Epithelial cell of umbilical artery (primary cell): ENCODE measurements at places on chromosomes 12 and 14. TPM values are rescaled to one million over a fixed set of nuclear protein-coding genes. Genes with fewer than 3 reads are reported as not detected.

The OAS3 gene
- 8.1 and 118 TPM in 2 replicates for total RNA-seq

The SMARCC2 gene
- 39.0 and 45.4 TPM in 2 replicates for total RNA-seq

The DICER1 gene
- total RNA-seq, result 30.5 and 34.7 TPM in 2 replicates

The ASCL1 gene
- total RNA-seq, result not detected in 2 replicates

The CD163L1 gene
- total RNA-seq, result 5.8 and 13.8 TPM in 2 replicates

The NAV3 gene
- total RNA-seq, result 17.9 and 24.2 TPM in 2 replicates

The SDR9C7 gene
- not detected in 2 replicates for total RNA-seq

The TRIM9 gene
- total RNA-seq, result under 0.01 TPM in 1 of 2 replicates, not detected in the other

The TAS2R14 gene
- 1.3 and 2.4 TPM in 2 replicates for total RNA-seq

The B3GNT4 gene
- total RNA-seq, result under 0.01 TPM in 1 of 2 replicates, not detected in the other

The MAP3K9 gene
- total RNA-seq, result under 0.01 TPM in 2 replicates

The ST8SIA1 gene
- under 0.01 TPM in 1 of 2 replicates, not detected in the other for total RNA-seq

The PTPRB gene
- 55.9 and 92.9 TPM in 2 replicates for total RNA-seq

The NGB gene
- total RNA-seq, result not detected in 2 replicates

The CCDC60 gene
- total RNA-seq, result not detected in 2 replicates

The PKP2 gene
- total RNA-seq, result 5.5 and 16.0 TPM in 2 replicates

The SYCP3 gene
- total RNA-seq, result 0.30 TPM in 1 of 2 replicates, not detected in the other

The PIWIL1 gene
- not detected in 2 replicates for total RNA-seq
